ENCODE measurements at places on chromosomes 16 and 17. TPM values are rescaled to one million over a fixed set of nuclear protein-coding genes. Genes with fewer than 3 reads are reported as not detected.

The VASN gene
- total RNA-seq, result 21.7 TPM

GRCh38 chr17:3910420-3911270, 5.6 kb downstream of the P2RX1 start:
- H3K4me3 ChIP-seq, result no peak overlapping the region
- no peaks in the 10 kb centered on the region for H3K4me1 ChIP-seq
- H3K27ac ChIP-seq, result no peak overlapping the region

DNA sequence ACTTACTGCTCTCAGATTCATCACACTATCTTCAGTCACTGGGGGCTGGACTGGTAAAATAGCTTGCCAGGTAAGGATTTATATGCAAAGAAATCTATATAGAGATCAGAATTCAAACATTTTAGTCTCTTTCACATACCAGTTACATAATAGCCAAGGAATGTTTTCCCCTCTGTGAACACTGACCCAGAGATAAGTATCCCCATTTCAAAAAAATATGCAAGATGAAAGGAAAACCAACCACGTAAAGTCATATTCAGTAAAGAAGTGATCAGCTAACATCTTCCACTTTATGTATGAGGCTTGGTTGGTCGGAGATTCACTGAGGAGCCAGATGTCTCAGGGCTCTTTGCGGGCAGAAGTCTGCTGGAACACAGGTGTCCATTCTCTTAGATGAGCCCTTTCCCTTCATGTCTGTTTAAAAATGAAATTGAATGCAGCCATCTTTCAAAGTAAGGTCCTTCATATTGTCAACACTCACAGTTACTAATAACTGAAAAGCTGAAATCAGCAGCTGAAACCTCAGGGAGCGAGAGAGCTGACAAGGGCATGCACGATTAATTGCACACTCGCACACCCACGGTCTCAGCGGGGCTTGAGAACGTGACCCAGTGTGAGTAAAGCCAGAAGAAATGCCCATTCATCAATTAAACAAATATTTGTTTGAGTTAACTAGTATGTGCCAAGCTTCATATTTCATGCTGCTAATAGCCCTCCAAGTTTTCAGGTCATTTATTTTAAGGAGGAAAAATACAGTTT, 161.2 kb downstream of the MRTFB start:
- no peak overlapping the region for H3K27ac ChIP-seq
- H3K4me1 ChIP-seq, result no peaks in the 10 kb centered on the region

- H3K36me3 ChIP-seq, result no peaks in the 10 kb centered on the region
- no peaks in the 10 kb centered on the region for H3K27me3 ChIP-seq
Measured at GRCh38 chr17:45225964-45226530, 4.4 kb downstream of the FMNL1 start.

DNA sequence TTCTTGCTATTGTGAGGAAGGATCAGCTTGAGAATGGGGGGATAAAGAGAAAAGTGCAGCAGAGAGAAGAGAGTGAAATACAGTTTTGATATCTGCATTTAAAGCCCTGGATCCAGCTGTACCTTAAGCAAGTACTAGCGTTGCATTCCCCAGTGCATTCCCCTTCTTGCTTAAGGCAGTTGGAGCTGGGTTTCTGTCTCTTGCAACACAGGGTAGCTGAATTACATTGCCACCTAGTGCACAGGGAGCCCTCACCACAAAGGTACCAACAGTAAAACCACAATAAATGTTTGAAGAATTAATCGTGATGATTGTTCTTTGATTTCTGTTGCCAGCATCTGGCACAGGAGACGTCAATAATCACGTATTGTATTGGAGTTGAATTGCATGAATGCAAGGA, 588.7 kb downstream of the RBFOX1 start:
- no peak for DNase-seq
- no peak overlapping the region for H3K27ac ChIP-seq
- no peaks in the 10 kb centered on the region for H3K4me1 ChIP-seq
- H3K36me3 ChIP-seq, result no peaks in the 10 kb centered on the region
- no peaks in the 10 kb centered on the region for H3K27me3 ChIP-seq
- H3K4me3 ChIP-seq, result no peak overlapping the region

- H3K27me3 ChIP-seq, result peaks cover 9% of the 10 kb centered on the region
- H3K36me3 ChIP-seq, result no peaks in the 10 kb centered on the region
- H3K27ac ChIP-seq, result peak overlapping the region; percentile 29
- H3K4me3 ChIP-seq, result no peak overlapping the region
- DNase-seq, result no peak
- peaks cover 24% of the 10 kb centered on the region for H3K4me1 ChIP-seq
Measured at GRCh38 chr17:76534831-76535732, 2.4 kb downstream of the CYGB start.

Data from adrenal gland (tissue), 19 donors.